ENCODE measurements at places on chromosomes 4 and X. TPM values are rescaled to one million over a fixed set of nuclear protein-coding genes. Genes with fewer than 3 reads are reported as not detected.

Gene PRDM8
- 0.06 TPM for total RNA-seq

Gene SMAD1
- 3.9 TPM for total RNA-seq

Gene SEPSECS
- total RNA-seq = 4.7 TPM

Gene SSX4
- not detected for total RNA-seq

Gene PPA2
- 214 TPM for total RNA-seq

Gene CLNK
- total RNA-seq = not detected

Gene CXCL13
- not detected for total RNA-seq

- DNase-seq = no peak
Measured at GRCh38 chrX:136870064-136870463, 10.5 kb downstream of the RBMX start.

- DNase-seq = no peak
Measured at GRCh38 chr4:7739077-7739917, 200.4 kb downstream of the AFAP1 start.

GRCh38 chr4:10371869-10372471 lies 85.3 kb downstream of the ZNF518B start:
- DNase-seq = no peak

- no peak for DNase-seq
Measured at GRCh38 chr4:102094481-102094880, 250.8 kb downstream of the SLC39A8 start.

DNA sequence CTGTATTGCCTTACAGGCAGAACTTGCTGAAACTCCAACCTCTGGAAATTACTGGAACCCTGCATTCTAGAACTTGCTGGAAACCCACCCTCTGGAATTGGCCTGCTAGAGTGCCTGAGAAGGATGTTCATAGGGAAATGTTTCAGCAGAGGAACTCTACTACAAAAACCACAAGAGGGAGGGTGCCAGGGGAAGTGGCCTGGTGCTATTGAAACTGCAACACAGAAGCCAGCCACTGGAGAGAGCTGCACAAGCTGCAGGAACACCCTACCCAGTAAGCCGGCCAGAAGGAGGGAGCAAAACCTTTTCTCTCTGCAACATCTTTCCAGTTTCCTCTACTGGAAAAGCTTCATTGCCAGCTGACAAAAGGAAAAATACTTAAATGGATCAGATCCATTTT lies 2.5 kb upstream of the BRWD3 start:
- peak; percentile 13 for DNase-seq

DNA sequence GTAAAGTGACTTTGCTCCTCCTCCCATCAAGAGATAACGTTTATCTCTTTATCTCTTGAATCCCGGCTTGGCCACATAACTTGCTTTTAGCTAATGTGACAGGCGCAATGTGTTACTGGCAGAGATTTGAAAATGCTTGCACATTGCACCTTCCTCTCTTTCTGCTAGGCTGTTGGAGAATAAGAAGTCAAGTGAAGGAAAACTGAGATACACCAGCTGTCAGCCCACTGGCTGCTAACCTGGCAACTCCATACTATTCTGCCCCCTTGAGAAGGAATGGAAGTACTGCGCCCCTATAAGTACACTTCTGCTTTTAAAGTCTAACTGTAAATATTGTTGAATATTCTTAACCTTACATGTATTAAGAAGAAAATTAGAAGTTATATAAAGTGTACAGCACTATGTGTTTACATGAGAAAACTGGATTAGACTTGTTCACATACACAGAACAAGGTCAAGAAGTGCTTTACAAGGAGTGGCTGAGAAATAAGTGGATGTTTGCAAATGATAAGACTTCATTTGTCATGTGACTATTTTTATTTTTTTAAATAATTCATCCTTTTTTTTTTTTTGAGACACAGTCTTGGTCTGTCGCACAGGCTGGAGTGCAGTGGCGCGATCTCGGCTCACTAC lies 424.5 kb upstream of the CTSO start:
- DNase-seq = no peak

DNA sequence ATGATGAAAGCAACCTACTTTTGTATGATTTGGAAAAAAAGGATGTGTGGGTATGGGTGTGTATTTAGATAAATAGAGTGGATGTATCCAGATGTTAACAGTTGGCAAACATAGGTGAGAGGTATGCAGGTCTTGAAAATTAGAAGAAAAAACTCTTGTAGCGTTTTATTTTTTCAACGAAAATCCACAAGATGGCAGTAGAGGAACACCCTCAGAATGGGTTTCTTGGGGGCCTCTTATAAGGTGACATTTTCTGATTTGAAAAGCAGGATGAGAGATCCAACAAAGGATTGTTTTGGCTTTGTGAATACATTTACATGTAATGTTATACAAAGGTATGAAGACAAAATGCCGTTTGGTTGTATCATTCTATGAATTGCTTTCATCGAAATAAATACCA lies 68.3 kb downstream of the FMR1NB start:
- DNase-seq = peak; percentile 69

- no peak for DNase-seq
Measured at GRCh38 chr4:35105486-35105885, 1138.8 kb downstream of the ARAP2 start.

DNA sequence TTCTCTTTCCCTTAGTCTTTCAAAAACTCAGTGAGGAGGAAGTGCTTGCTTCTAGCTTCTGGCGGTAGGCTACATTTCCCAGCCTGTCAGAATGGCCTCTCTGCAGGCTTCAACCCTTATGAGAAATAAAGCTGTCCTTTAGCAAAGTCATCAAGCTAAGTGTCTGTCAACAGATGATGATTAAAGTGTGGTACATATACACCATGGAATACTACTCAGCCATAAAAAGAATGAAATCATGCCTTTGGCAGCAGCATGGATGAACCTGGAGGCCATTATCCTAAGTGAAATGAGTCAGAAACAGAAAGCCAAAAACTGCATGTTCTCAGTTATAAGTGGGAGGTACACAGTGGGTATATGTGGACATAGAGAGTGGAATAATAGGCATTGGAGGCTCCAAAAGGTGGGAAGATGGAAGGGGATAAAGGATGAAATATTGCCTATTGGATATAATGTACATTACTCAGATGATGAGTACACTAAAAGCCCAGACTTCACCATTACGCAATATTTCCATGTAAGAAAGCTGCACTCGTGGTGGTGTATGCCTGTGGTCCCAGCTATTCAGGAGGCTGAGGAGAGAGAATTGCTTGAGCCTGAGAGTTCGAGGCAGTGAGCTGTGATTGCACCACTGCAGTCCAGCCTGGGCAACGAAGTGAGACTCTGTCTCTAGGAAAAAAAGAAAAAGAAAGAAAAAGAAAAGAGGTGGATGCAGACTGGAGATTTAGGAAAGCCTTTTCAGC lies 7.9 kb downstream of the TRIM2 start:
- no peak for DNase-seq

DNA sequence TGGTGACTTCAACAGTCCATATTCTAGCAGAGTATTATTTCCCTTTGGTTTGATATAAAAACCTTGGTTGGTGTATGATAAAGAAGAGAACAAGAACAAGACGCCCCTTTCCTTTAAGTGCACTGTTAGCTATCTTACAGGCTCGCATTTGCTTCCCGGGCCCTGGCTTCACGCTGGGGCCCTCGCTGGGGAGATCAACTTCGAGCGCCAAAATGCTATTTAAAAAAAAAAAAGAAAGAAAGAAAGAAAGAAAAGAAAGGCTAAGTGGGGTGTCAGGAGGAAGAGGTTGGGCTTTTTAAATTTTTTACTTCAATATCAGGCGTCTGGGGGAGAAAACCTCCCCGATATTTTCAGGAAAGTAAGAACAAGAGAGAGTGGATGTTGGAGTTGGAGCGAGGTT lies 11.7 kb downstream of the ARX start:
- DNase-seq = no peak

DNA sequence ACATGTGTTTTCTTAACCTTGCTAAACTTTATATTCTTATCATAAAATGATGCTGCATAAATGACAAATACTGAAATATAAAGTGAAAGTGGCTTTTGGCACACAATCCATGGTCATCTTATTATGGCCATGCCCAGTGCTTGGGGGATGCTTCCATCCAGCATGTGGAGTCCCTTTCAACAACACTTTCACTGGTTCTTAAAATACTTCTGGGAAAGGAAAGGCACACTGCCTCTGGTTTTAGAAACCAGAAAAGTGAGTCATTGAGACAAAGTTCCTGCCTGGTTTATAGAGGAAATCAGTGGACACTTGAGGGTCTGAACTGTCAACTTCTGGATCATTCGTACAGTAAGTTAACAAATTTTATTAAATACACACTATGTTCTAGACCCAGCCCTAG lies 248.0 kb upstream of the ADAMTS3 start:
- no peak for DNase-seq

DNA sequence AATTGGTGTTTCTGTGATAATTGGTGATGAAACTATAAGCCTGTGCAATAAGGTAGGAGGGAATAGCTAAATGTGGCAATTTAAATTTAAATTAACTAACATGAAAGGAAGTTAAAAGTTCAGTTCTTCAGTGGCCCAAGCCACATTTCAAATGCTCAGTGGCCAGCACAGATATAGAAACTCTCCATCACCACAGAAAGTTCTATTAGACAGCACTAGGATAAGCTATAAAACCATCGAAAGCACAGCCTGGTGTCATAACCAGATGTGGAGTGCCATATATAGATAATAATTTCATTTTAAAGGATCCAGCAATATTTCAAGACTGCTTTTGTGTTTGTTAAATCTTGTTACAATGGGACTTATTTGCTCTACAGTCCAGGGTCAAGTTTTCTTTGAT lies 119.3 kb upstream of the NR3C2 start:
- no peak for DNase-seq

- peak; percentile 24 for DNase-seq
Measured at GRCh38 chrX:18354369-18355223, at the start of gene SCML2. Gene SCML2, minus strand, starts transcription at chrX:18354688. Its CDS starts 20,617 bp downstream, at chrX:18334071.

DNA sequence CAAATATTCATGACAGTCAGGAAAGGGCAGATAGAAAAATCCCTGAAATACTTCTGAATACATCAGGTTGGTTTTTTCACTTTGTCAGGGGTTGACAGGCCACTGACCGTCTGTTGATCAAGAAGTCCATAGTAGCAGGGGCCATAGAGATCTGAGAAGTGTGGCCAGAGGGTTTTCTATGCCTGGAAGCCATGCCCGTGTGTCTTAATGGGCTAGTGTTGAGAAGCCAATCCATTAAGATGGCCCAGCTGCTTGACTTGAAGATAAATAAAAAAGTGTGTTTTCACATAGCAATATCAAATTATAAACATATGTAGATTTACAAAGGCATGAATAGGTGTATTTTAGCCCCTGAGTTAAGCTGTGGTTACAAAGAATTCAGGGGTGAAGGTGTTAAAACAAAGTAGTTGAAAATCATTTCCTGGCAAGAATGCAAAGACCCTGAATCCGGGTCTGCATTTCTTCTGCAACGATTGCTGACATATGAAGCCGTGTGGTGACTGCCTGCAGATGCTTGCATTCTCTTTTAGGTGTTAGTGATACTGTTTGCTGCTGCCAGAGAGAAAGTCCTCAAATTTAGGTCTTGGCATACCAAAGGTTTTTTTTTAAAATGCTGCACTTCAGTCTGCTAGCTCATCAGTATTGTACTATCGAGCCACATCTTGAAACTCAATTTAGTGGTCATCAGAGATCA lies 9.3 kb upstream of the LIMCH1 start:
- no peak for DNase-seq

GRCh38 chrX:155864655-155865054 lies 16.5 kb upstream of the VAMP7 start:
- DNase-seq = peak; percentile 6

GRCh38 chr4:103786014-103786413 lies 66.2 kb upstream of the TACR3 start:
- DNase-seq = peak; percentile 3

DNA sequence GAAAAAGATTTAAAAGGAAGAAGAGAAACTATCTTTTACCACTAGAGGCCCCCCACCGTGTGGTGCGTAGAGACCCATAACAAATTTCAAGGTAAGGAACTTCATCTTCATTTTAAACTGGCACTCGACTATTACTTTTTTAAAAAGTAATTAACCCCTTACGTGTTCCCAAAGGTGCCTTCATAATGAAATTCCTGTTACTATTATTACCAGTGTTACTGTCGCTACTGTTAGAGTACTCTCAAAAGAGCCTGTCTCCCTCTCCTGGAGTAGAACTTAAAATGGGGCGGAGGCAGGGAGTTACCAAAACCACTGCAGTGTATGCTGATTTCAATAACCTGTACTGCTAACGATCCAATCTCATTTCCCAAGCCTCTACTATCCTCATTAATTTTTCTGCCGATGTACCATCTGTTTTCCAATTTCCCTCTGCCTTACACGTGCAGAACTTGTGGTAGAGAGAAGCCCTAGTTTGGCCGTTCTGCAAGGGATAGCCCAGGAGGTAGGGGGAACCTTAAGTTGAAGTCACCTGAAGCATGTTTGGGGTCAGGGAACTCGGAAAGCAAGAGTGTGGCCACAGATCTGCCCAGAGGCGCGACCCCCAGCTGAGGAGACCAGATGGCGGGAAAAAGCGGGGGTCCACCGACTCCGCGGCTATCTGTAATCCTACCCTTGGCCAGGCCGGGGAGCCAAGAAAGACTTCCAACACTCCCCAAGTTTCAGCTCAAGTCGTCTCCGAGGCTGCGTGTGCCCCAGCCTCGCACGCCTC lies 720 bp upstream of the STK26 start:
- DNase-seq = peak; percentile 3

DNA sequence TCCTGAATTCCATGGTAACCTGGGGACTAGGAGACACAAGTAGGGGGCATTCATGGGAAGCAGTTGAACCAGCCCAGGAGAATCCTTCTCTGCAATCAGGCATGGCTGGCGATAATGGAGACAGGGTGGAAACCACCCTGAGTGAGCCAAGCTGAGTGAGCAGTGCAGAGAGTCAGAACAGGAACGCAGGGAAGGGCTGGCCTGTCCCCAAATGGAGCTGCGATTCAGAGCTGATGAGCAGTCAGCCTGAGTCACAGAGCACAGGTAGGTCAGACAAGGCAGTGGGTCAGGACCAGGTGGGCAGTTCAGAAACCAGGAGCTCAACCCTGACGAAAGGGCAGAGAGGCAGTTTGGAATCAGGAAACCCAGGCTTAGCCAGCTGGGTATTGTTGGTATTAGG lies 129.0 kb downstream of the BTC start:
- no peak for DNase-seq

- DNase-seq = no peak
Measured at GRCh38 chr4:138671106-138671505, 344.5 kb upstream of the NOCT start.

- DNase-seq = no peak
Measured at GRCh38 chr4:48133669-48134068, 381 bp downstream of the TXK start.

DNA sequence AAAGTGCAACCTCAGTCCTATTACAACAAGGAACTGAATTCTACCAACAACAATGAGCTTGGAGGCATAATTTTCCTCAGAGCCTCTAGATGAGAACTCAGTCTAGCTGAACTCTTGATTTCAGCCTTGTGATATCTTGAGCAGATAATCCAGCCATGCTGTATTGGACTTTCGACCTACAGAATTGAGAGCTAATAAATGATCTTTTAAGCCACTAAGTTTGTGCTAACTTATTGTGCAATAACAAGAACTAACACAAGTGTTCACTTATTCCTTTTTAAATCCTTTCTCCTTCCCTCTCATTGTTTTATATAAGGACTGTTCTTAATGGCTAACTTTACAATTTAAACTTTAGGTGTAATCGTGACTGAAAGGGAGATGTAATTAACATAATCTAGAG lies 140.7 kb downstream of the MAGEB17 start:
- no peak for DNase-seq
